ENCODE measurements at places on chromosomes 13 and 19. TPM values are rescaled to one million over a fixed set of nuclear protein-coding genes. Genes with fewer than 3 reads are reported as not detected.

Gene CYP4F2
- total RNA-seq: not detected

Gene HOMER3
- 181 TPM for total RNA-seq

Gene MIDN
- total RNA-seq: 13.4 TPM

Gene KIR2DL3
- total RNA-seq: not detected

Gene C13orf42
- total RNA-seq: not detected

Gene ETHE1
- total RNA-seq: 81.1 TPM

Gene GJB2
- 0.14 TPM for total RNA-seq
